ENCODE measurements at places on chromosomes 5 and 9.

GRCh38 chr9:93376411-93376810 is 75.1 kb upstream of the FAM120A start:
- no peak for DNase-seq

- no peak for DNase-seq
Observed at GRCh38 chr5:75668977-75669689, 48.1 kb downstream of the POC5 start.

GRCh38 chr5:160166069-160166972 is 47.1 kb upstream of the PWWP2A start:
- no peak for DNase-seq

GRCh38 chr5:123594434-123594833 is 82.5 kb downstream of the CSNK1G3 start:
- DNase-seq, result no peak

DNA sequence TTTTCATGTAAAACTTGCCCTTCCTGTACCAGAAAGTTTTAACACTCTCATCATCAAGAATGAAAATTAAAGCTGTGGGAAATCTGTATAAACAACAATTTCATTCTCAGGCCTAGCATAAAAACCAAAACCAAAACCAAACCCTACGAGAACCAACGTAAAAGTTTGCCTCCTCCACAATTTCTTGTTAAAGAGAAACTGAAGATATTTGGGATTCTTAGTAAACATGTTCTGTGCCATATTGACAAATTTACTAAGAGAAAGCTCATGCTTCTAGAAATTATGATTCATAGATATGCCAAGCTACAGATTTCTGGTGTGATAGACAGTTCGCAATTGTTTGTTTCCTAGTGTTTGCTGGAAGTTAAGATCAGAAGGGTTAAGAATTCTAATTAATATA is 801.0 kb upstream of the NUDT12 start:
- DNase-seq, result no peak

GRCh38 chr5:151006704-151007334 is 13.6 kb upstream of the GPX3 start:
- DNase-seq, result no peak

DNA sequence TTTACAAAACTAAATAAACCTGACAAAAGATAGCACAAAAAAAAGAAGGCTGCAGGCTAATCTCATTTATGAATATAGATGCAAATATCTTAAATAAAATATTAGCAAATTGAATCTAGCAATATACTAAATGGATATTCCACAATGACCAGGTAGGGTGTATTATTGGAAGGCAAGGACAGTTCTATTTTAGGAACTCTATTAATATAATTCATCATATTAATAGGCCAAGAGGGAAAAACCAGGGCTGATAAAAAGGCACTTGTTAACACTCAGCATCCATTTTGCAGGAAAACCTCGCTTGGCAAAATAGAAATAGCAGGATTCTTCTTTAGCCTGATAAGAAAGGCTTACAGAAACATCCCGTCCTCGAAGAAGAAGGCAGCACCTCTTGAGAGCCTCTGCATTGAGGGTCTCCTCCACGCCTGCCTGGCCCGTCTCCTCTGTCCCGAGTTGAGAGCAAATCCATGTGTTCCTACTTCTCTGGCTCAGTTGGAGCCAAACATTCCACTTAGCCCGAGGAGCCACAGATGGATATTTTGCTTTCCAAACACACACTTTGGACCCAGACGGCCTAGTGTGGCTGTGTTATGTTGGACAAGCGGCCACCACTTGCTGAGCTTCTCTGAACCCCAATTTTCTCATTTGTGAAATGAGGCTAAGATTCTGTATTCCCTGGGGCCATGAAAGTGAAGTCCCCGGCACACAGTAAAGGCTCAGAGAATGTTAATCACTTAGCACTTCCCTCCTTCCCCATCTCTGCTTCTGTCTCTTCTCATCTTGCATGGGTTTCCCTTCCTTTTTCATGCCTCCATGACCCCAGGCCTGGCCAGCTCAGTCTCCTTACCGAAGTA is 181.8 kb upstream of the MVB12B start:
- no peak for DNase-seq

GRCh38 chr5:56763182-56763581 is 52.2 kb upstream of the MAP3K1 start:
- no peak for DNase-seq

Data from esophagus squamous epithelium (tissue), 5 donors.